PC-3 (cell line): ENCODE measurements at places on chromosomes 4 and X.

GRCh38 chr4:81845761-81846160 is 374.1 kb upstream of the RASGEF1B start:
- no peak for DNase-seq

DNA sequence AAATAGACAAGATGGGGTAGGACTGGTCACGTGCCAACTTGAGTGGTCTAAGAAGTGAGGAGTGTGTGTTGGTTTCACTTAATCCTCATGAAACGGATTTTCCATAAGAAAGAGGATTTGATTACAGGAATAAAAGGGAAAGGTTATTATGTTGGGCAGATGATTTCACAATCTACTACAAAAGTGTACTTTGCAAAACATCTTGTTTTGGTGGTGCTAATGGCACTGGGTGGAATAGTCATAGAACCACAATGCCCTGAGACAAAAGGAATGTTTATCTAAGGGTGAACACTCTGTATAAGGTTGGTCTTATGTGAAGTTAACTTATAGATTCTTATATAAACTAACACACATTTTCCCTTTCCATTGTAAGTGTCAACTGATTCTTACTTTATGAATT is 45.6 kb downstream of the GLUD2 start:
- peak; percentile 3 for DNase-seq

GRCh38 chr4:101171747-101172146 is 175.6 kb downstream of the PPP3CA start:
- peak; percentile 80 for DNase-seq

DNA sequence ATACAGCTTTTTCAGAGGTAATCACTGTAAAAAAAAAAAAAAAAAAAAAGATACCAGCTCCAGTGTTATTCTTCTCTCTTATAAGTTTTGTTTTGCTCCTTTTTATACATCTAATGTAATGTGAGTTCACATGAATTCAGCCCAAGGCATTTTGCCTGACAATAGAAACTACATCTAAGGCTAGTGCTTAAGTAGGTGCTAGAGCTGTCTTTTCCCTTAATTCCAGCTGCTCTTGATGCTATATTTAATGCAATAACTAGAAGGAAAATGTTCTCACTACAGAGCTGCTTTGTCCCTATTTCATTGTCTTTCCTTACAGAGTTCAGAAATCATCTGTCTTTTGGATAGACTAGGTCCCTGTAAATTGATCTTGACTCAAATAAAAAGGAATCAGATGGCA is 150.1 kb downstream of the NAA11 start:
- no peak for DNase-seq

GRCh38 chr4:147025042-147025441 is 79.4 kb upstream of the TTC29 start:
- DNase-seq, result no peak
